ENCODE measurements at places on chromosomes 4 and X.

DNA sequence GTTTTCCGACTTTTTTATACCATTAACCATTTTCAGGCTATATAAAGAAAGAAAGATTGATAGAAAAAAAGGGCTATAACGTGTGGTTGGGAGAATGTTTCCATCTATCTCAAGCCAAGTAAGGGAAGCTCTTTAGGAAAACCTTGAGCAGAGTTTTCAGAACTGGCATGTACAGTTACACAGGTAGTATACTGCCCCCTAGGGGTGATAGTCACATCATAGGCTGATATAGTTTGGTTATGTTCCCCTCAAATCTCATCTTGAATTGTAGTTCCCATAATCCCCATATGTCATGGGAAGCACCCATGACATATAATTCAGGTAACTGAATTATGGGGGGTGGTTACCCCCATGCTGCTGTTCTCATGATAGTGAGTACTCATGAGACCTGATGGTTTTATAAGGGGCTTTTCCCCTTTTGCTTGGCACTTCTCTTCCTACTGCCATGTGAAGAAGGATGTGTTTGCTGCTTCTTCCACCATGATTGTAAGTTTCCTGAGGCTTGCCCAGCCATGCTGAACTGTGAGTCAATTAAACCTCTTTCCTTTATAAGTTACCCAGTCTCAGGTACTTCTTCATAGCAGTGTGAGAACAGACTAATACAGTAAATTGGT lies 186.8 kb downstream of the TMA16 start:
- no peak for DNase-seq

DNA sequence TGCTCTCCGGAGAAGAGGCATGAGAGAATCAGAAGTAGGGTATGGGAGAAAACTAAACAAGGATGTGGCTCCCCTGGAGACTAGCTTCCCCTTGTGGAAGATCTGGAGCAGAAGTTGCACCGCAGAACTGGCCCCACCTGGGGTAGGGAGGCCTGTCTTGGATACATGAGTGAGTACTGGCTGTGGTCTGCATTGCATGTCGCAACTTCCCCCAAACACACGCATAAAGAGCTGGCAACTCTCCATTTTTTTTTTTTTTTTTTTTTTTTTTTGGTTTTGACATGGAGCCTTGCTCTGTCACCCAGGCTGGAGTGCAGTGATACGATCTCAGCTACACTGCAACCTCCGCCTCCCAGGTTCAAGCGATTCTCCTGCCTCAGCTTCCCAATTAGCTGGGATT lies 119.9 kb downstream of the EGF start:
- DNase-seq = no peak

- DNase-seq = no peak
Observed at GRCh38 chrX:153102418-153102817, 30.2 kb downstream of the PNMA6A start.

DNA sequence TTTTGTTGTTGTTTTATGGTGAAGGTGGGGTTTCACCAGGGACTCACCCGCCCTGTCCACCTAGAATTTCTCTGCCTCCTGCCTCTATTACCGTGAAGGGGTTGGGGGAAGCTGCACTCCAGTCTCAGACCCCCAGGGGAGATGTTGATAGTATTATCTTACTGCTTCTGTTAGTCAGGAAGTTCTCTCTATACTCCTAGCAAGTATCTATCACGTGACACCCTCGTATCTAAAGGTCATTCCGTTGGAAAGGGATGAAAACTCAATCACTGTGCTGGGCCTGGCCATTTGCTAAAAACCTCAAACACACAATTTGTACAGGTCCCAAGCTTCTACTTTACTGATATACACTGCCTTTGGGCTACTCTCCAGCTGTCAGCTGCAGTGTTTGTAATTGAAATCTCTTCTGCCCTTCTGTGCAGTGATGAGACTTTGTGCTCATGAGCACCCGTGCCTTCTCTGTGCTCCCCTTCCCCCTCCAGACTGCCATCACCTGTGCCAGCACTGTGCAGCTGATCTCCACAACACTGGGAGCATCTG lies 188.5 kb upstream of the ANXA3 start:
- no peak for DNase-seq

GRCh38 chrX:13235930-13236329 lies 83.9 kb downstream of the ATXN3L start:
- no peak for DNase-seq

- DNase-seq = no peak
Observed at GRCh38 chr4:100162027-100162685, 28.1 kb downstream of the DDIT4L start.

DNA sequence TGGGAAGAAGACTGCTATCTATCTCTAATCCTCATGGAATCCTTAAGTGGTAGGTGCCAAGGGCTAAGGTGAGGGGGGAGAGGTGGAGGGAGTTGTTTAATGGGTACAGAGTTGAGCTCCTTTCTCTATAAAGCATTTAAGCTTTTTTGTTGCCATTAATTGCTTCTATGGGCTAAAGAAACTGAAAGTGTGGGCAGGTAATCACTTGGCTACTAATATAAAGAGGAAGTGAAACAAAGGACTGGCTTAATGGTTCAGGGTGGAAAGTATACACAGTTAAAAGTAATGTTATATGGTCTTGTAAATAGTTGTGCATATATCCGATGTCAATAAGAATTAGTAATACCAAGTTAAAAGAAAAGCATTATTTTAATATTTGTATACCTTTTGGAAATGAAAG lies 83.9 kb downstream of the POLA1 start:
- no peak for DNase-seq

DNA sequence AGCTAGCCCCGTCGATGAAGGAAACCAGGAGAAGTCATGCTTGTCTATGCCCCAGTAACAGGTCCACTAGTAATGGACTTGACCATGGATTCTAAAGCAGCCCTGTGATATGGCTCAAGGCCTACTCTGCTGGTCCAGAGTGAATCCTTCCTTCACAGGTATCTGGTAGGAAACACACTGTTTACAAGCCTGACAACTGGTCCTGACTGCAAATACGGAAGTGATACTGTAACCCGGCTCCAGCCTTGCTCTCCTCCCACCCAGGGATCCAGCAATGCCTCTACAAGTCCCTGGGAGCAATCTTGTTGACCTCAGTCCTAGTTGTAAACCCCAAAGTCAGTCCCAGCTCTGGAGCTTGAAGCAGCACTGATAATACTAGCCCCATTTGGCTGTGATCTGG lies 239.2 kb upstream of the GRID2 start:
- no peak for DNase-seq

GRCh38 chr4:115678425-115678941 lies 565.1 kb upstream of the NDST4 start:
- no peak for DNase-seq

GRCh38 chr4:1982124-1983052 lies 26.4 kb downstream of the NELFA start:
- no peak for DNase-seq

DNA sequence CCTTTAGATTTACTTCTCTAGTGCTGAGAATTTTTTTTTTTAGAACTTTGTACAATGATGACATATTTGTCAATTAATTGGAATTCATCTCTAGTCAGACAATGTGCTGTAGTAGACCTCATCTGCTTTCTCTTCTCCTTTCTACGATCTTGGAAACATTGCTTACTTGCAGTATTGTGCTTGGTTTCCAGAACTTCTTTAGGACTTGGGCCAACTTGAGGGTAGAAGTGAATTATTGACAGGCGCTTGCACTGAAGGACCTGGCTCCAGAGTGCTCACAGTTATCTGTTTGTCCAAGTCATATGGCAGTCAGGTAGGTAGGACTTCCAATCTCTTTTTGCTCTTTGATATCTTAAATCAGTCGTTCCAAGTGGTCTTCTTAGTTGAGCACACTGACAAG lies 39.6 kb downstream of the FNIP2 start:
- DNase-seq = no peak

GRCh38 chr4:10737337-10737736 lies 52.8 kb upstream of the CLNK start:
- peak; percentile 61 for DNase-seq

- peak; percentile 43 for DNase-seq
Observed at GRCh38 chr4:14783011-14783877, 219.0 kb upstream of the CPEB2 start.

DNA sequence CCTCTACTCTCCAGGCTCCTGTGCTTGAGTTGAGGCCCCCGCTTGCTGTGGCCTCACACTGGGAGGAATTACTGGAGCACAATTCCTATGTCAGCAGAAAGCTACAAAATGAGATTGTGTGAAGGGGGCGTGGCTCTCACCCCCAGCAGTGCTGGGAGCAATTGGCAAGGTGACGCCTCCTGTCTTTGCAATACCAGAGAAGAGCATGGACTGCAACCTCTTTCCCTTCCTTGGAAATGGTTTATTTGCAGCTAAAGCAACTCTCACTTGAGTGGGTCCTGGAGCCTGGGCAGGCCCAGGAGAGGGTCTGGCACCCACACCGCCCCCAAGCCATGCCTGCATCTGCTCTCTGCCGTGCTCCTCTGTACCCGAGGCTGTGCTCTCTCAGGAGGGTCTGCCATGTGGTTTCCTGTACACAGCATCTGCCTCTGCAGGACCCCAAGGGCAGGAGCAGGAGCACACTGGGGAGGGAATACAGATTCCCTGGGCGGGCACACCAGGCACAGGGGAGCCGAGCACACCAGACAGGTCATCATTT lies 32.9 kb upstream of the HGFAC start:
- no peak for DNase-seq

GRCh38 chr4:39860804-39861203 lies 116.9 kb downstream of the PDS5A start:
- DNase-seq = no peak

DNA sequence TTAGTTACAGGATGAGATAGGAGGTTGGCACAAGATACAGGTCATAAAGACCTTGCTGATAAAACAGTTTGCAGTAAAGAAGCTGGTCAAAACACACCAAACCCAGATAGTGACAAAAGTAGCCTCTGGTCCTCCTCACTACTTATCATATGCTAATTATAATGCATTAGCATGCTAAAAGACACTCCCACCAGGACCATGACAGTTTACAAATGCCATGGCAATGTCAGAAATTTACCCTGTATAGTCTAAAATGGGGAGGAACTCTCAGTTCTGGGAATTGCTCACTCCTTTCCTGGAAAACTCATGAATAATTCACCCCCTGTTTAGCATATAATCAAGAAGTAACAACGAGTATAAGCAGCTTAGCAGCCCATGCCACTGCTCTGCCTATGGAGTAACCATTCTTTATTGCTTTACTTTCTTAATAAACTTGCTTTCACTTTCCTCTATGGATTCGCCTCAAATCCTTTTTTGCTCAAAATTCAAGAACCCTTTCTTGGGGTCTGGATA lies 1254.4 kb downstream of the PCDH7 start:
- no peak for DNase-seq

- DNase-seq = no peak
Observed at GRCh38 chrX:132433001-132433400, 55.8 kb downstream of the MBNL3 start.

GRCh38 chr4:178205826-178206225 lies 763.6 kb upstream of the AGA start:
- DNase-seq = no peak

DNA sequence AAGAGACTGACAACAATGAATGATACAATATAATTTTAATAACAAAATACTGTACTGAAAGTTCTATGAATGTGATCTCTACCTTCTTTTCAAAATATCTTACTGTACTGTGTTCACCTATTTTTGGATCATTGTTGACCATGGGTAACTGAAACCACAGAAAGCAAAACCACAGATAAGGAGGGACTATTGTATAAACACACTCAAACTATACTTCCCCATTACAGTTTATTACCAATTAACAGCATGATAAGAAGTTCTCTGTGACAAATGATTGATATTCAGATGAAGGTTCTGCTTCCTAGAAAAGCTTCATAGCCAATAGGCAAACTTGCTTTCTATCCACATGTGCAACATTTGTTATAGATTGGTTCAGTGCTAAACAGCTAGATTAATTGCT lies 50.1 kb downstream of the GABRG1 start:
- no peak for DNase-seq

DNA sequence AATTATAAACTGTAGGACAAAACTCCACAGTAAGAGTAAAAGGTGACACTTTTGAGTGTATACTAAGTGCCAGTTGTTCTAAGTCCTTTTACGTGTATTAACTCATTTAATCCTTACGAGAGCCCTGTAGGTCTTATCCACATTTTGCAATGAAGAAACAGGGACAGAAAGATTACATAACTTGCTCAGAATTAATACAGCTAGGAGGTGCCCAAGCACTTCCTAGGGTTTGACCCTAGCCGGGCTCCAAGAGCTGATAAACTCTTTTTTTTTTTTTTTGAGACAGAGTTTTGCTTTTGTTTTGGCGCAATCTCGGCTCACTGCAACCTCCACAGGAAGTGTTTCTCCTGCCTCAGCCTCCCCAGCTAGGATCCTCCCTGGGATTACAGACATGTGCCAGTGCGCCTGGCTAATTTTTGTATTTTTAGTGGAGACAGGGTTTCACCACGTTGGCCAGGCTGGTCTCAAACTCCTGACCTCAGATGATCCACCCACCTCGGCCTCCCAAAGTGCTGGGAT lies 110.4 kb downstream of the UBE2K start:
- no peak for DNase-seq

- DNase-seq = peak; percentile 79
Observed at GRCh38 chr4:183118585-183118984, 19.5 kb downstream of the WWC2 start.

DNA sequence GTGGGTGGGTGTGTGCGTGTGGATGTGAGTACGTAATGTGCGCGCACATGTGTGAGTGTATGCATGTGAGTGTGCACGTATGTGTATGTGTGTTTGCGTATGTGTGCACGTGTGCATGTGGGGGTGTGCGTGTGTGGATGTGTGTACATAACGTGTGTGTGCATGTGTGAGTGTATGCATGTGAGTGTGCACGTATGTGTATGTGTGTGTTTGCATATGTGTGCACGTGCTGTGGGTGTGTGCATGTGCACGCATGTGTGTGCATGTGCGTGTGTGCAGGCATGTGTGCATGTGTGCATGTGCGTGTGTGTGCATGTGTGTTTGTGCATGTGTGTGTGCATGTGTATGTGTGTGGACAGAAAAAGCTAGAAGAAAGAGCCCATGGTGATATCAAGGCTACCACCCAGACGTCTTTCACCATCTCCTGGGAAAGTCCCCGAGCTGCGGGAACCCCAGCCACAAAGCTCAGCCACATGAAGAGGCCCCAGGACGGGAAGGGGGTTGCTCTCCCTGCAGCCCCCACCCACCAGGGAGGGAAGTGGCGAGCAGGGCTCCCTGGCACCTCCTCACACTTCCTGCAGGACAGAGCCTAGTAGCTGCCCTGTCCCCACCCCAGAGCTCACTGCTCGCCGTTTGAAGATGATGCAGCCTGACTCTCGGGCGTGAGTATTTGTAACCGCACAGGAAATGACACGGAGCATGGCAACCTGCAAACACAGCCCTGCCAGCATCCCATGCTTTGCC lies 108.3 kb downstream of the DCTD start:
- DNase-seq = no peak

GRCh38 chr4:48041535-48042137 lies 25.1 kb downstream of the NIPAL1 start:
- DNase-seq = no peak

DNA sequence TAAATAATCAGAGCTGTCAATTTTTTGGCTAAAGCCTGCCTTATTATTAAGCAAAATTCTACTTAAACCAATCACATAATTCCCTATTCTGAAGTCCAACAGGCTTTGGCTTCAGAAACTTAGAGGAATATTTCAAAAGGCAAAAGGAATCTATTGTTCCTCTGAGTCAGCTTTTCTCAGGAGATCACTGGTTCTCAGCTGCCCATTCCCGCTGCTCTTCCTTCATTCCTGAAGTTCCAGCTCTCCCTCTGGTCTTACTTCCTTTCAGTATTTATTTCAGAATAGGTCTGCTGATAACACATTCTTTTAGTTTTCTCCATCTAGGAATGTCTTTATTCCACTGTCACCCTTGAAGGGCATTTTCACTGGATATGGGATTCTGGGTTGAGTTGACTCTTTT lies 133.7 kb downstream of the SOWAHB start:
- DNase-seq = no peak

Measured in non-pigmented ciliary epithelial cell (primary cell).